ENCODE measurements at places on chromosomes 4 and X. TPM values are rescaled to one million over a fixed set of nuclear protein-coding genes. Genes with fewer than 3 reads are reported as not detected.

DNA sequence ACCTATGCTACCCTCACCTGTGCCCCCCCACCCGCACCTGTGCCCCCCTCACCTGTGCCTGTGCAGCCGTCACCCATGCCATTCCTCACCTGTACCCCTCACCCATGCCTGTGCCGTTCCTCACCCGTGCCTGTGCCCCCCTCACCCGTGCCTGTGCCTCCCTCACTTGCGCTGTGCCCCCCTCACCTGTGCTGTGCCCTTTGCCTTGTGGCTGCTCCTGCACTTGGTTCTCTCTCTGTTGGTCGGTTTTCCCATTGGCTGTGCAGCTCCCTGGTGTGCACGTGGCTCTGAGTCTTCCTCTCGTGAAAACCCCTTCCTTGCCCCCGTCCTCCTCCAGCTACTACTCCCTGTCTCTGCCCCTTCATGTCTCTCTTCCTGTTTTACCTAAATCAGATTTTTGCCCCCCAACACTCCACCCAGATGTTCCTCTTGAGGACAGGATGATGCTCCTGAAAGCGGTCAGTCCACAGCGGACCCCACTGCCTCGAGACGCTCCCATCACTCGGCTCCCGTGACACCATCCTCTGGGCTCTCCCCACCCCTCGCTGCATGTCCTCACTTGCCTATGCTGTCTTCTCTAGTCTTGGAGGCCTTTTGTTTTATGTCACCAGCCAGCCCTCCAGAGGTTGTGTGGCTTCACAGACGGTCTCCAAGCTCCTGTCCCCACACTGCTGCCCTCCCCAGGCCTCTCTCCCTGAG is 6.8 kb downstream of the MAEA start:
- DNase-seq = no peak

GRCh38 chrX:35458142-35458541 is 340.0 kb upstream of the MAGEB16 start:
- no peak for DNase-seq

- peak; percentile 63 for DNase-seq
Measured at GRCh38 chr4:104941661-104942062, 205.0 kb upstream of the TET2 start.

- DNase-seq = peak; percentile 32
Measured at GRCh38 chrX:103373581-103373980, 2.8 kb upstream of the BEX3 start.

DNA sequence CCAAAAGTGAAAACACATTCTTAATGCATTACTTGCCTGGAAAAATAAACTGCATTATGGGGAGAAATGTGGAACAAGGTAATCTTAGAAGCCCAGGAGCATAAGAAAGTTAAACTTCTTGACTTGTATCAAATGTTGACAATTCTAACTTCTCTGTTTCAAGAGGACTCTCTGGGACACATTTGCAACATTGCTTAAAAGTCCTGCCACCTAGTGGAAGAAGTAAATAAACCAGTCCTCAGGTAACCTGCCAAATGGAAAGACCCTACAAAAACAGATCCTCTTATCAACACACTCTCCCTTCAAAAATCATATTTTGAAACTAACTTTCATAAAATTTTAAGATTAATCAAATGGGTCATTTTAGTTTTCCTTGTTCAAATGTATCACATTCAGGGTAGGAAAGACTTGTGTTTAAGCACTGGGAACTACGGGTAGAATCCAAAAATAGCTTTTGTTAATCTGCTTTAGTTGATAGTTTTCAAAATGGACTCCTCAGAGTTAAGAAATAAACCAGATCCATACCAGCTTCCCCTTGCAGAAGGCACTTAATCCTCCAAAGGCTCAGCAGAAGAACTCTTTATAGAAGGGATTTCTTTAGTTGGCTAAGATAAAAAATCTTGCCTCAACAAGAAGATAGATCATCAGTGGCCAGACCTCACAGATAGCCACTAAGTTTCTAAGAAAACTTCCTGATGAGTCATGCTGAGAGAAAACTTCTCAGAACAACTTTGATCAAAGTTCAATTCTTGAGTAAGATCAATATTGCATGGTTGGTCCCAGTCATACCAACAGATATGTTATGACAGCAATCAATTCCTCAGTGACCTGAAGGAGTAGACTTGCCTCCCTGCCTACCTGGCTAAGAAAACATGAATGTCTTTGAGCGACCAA is 141.7 kb downstream of the HHIP start:
- peak; percentile 24 for DNase-seq

- no peak for DNase-seq
Measured at GRCh38 chr4:112185740-112186670, 40.8 kb downstream of the FAM241A start.

GRCh38 chrX:9132036-9132638 is 98.2 kb upstream of the FAM9B start:
- no peak for DNase-seq

DNA sequence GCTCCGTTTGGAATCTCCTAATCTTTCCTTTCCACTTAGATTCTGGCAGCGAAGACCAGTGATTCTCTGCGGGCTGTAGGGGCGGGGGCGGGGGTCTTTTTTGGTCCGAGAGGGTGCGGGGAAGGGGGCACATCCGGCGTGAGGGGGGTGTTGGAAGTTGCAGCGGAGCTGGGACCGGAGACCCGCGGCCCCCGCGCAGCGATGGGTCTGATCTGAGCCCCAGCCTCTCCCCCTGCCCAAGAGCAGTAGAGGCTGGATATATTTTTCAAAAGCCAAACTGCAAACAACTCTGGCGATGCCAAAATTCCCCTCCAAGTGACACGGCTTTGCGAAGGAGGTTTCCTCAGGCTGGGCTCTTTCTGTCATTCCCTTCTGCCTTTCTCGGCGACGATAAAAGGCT is 355 bp downstream of the GRID2 start:
- DNase-seq = no peak

- no peak for DNase-seq
Measured at GRCh38 chr4:155402941-155403340, 26.2 kb upstream of the MAP9 start.

DNA sequence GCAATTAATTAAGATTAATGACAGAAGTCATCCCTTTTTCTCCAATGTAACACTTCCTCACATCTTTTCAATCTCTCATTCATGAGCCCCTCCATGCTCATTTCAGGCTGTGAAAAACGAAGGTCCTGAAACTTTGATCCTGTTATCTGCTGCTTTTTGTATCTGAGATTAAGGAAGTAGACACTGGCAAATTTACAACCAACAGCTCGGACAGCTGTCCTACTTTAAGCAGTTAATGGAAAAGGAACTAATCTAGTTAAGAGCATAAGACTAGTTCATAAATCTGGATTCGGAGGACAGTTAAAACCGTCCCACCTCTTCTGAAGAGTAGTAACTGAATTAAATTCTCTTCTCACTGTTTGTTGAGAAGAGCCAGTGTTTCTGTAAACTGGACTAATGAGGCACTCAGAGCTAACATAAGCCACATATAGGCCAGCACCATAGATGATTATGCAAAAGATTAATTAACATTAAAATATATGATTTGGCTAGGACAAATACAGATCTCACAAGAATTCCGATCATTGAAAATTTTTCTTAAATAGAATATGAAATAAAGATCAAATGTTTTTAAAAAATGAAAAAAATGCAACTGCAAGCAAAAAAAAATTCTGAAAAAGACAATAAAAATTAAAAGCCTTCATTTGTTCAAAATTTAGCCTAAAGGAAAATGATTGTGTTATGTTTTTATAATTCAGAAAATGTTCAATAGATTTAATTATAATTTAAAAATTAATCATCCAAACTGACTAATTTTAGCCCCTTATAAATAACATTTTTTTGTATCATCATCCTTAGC is 114.4 kb downstream of the ANTXR2 start:
- DNase-seq = no peak

DNA sequence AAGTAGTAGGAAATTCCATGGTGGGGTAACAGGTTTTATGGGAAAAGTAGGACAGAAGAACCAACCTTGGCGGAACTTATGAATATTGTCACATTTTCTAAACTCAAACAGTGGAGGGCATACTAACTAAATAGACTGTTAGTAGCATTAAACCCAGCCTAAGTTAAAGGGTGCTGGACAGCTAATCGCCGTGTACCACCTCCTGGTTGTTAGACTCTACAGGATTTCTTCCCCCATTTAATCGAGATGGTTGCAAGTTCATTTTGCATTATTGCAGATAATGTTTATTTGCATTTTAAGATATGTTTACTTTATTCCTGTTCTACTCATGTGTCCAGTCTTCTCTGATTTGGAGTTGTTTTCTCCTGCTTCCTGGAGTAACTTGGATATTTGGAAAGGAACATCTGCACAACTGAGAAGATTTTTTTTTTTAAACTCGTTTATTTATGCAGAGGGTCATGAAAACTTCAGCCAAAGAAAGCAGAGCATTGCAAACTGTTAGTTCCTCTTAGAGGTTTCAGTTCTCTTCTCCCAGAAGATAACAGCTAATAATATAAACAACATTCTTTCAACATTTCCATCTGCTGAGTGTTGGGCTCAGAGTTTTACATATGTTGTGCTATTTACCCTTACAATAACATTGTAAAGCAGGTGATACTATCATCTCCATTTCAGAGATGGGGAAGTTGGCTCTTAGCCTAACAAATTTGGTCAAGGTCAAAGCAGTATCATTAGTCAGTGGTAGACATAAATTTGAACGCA is 51.5 kb upstream of the TBC1D9 start:
- DNase-seq = no peak

- DNase-seq = no peak
Measured at GRCh38 chrX:101037231-101037630, 14.7 kb downstream of the TRMT2B start.

GRCh38 chr4:31741326-31741725 is 1021.2 kb downstream of the PCDH7 start:
- DNase-seq = peak; percentile 50

- no peak for DNase-seq
Measured at GRCh38 chr4:147396105-147396504, 84.8 kb upstream of the EDNRA start.

- peak; percentile 51 for DNase-seq
Measured at GRCh38 chr4:100257567-100257966, 67.3 kb upstream of the DDIT4L start.

DNA sequence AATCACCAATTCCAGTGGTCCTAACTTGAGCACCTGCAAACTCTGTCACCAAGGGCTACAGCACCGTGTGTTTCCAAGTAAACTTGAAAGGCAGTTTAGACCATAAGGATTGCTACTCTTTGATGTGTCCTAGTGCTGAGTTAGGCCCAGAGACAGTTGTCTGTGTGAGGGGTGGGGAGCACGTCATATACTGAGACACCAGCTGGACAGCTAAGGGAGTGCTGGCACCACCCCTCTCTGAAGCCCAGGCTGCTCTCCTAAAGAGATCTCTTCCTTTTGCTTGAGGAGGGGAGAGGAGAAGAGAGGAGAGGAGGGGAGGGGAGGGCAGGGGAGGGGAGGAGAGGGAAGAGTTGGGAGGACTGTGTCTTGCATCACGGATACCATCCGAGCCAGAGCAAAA is 218.7 kb upstream of the TACR3 start:
- DNase-seq = no peak

DNA sequence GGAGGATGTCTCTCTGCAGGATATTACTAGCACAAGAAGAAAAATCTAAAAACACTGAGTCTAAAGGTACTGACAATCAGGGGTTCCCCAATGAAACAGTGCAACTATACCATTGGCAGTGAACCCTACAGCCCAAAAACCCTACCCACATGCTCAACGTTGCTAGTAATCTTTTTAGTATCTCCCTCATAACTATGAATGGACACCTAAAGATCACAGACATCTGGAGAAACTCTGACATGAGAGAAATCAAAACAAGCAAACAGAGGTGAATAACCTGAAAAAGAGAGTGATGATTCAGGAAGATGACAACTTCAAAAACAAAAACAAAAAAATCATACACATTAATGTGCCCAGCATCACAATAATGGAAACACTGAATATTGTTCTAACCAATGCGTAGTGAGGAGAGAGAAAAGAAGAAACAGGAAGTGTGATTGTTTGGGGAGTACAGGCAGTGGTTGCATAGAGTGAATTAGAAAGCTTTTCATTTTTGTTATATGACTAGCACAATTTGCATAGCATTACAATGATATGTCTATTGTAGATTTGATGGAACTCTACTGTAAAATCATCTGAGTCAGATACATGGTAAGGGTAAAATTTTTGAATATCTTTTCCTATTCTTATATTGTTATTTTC is 78.9 kb upstream of the FMR1 start:
- no peak for DNase-seq

DNA sequence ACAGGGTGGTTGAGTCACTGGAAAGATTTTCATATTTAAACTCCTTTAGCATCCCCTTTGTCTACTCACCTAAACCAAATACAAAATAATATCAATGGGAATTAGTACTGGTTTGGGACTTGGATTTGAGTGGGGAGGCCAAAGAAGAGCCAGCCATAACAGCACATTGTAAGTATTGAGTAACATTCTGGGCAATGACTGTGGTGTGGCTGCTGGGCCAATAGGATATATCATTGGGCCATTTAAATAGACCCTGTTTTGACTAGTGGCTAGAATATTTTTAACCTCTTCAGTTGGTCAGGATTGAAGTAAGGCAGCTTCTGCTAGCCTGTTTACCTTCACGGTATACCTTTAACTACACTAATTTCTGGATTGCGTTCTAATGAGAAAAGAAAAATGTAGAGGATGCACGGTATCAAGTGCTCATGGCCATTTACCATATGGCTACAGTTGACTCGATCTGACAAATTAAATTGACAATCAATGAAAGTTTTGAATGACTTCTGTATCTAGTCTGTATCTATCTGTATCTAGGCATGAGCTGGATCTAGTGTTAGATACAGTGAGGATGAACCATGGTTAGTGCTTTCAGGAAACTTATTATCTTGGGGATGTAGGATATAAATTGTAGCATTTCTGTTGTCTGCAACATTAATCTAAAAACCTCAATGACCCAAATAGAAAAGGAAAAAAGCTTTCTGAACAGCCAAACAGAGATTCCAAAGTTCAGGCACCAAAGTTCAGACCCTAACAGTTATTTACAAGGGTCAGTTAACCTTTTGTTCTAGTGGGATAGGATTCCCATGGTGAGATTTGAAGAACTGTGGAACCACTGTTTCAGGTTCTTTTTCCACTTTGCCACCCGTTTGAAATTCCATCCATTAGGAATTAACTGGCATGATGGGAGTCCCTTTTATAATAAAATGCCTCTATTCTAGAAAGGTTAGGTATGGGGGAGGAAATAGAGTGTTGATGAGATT is 6.8 kb upstream of the ALB start:
- DNase-seq = peak; percentile 19

GRCh38 chr4:189809839-189810238 is 130.8 kb upstream of the FRG1 start:
- DNase-seq = no peak

The PNMA3 gene
- not detected for total RNA-seq

The HTRA3 gene
- total RNA-seq = not detected

The COQ2 gene
- total RNA-seq = 25.6 TPM

The CMC4 gene
- 9.4 TPM for total RNA-seq

The DDIT4L gene
- 1.3 TPM for total RNA-seq

The SLC6A14 gene
- total RNA-seq = 0.20 TPM

The HEPH gene
- total RNA-seq = 0.11 TPM

The FGB gene
- total RNA-seq = not detected

The LRAT gene
- total RNA-seq = 0.11 TPM

The SRPX2 gene
- total RNA-seq = 0.49 TPM

The ZFYVE28 gene
- 0.95 TPM for total RNA-seq

The GAGE1 gene
- total RNA-seq = not detected

The SMIM10L2A gene
- total RNA-seq = 0.03 TPM

The BTC gene
- 0.46 TPM for total RNA-seq

The ATOH1 gene
- not detected for total RNA-seq
